ENCODE measurements at places on chromosomes 16 and 17.

- no peak for DNase-seq
Observed at GRCh38 chr16:79061181-79061580, 539.4 kb downstream of the MAF start.

DNA sequence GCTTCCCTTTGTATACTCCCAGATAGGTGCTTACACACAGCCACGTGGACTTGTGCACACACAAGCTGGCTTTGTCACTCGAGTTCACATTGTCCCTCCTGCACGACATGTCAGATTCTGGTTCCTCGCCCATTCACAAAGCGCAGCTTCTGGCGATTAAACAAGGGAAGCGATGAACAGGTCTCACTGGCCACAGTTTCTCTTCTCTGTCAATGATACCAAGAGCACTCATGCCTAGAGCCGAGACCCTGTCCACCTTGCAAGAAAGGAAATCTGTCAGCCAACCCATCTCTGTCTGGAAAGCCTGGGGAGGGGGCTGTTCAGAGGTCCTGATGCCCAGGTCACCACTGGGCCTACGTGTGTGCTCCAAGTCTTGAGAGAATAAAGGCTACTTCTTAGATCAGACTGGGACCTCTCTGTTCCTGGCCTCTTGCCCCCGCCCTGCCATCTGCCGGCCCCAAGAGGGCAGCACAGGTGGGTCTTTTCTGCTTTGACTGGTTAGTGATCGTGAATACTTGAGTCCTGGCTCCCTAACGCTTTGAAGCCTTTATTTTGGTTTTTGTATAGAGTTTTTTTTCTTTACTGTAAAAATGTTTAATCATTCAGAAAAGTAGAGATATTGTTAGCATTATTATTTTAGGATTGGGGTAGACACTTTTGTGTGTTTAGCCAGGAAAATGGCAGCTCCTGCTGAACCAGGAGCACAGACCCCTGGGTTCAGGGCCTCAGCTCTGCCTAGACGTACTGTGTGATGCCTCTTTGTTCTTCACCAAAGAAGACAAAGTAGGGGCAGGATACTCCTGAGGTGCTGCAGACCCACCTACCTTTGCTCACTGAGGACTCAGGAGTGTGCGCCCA lies 104.7 kb downstream of the MRM1 start:
- no peak for DNase-seq

- no peak for DNase-seq
Observed at GRCh38 chr17:11780621-11781020, 182.4 kb downstream of the DNAH9 start.

- DNase-seq: no peak
Observed at GRCh38 chr16:1612320-1613111, at the start of gene CRAMP1. TSS of gene CRAMP1 (plus strand) at chr16:1612360. CDS start at chr16:1614640, 2,280 bp downstream.

DNA sequence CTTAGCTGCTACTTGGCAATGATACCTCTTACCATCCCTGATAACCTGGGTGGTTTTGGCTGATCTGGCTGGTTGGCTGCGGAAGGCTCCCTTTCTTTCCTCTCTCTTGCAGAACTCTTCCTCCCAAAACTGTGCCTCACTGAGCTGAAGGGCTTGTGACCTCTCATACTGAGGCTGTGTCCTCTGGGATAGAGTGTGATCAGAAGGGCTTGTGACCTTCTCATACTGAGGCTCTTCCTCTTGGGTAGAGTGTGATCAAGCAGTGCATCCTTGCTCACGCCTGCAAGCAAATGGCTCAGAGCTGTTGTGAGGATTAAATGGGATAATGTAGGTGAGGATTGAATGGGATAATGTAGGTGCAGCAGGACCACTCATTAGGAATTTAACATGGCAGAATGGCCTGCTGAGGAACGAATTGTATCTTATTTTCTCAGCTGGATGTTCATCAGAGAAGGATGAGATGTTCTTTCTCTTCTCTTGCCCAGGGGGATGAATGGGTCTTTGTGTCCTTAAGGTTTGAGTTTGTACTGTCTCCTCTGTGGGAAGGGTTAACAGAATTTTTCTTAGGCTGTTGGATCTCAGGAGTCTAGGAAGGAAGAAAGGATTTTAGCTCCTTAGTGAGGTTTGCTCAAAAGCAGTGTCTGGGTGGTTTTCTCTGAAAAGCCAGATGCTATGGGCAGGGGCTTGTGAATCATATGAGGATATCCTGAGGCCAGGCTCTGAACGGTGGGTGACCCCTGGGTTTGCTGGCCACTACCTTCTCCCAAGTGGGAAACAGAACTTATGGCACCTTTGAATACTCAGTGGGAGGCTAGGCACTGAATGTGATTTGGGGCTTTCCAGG lies 130.0 kb upstream of the HS3ST2 start:
- DNase-seq: no peak

GRCh38 chr17:74646231-74646630 lies 22.7 kb upstream of the CD300E start:
- DNase-seq: no peak

GRCh38 chr16:61887903-61888302 lies 148.3 kb downstream of the CDH8 start:
- DNase-seq: no peak
